ENCODE measurements at places on chromosomes 13 and 19.
A peak's percentile ranks its signal among the peaks of the same experiment; 100 is the strongest.

GRCh38 chr13:21762512-21762911 lies 91.6 kb downstream of the FGF9 start:
- no peak for DNase-seq

DNA sequence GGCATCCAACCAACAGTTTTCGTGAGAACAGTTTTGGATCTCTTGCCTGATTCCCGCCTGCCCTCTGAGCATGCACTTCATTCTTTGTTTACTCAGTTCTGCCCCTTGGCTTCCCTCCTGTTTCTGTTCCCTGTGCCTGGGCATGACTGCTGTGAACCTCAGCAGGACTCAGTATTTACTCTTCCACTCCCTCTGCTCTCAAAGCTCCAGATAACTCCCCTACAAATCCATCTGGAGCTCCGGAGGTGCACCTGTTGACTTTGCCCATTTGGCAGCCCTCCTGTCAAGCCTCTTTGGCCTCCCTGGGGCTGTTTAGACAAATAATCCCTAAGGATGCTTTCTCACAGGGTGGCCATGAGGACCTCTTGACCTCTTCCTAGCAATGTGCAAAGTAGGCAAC lies 34.2 kb upstream of the ARGLU1 start:
- DNase-seq = no peak

DNA sequence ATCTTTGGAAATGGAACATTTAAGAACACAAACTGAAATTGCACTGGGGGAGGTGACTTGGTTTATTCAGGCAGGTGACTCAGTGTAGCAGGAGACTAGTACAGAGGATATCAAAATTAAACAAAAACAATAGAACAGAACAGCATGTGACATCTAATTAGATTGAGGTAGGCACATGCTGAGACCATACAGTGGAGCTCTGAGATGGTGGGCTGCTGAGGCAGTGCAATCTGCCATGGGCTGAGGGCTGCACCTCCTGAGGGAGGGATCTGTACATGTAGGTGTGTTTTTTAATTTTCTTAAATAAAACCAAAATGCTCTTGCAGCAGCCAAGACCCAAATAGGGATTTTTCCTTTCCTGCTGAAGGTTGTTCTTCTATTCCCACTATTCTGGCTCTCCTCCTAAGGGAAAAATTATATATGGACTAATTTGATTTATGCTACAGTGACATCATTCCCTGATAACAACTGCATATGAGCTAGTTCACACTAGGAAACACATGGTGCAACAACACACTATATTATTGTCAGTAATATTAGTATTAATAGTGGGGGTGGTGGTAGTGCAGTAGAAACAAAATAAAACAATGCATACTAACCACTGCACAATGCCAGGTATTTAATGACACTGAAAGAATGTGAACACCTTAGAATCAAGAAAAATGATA lies 48.0 kb downstream of the LNX2 start:
- no peak for DNase-seq

DNA sequence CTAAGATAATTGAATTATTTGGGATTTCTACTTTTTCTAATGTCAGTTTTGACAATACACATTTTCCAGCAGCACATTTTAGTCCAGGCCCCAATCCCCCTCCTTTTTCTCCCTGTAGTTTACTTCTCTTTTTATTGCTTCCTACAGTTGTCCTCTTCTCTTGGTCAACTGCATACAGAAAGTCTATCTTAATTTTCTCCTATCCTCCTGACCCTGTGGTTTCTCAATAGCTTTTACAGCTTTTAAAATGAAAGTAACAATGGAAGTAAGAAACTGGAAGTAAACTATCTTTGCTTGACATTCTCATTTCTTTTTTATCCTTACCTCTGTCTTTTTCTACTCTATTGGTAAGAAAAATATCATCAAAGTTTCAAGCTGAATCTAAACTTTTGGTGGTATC lies 106.5 kb upstream of the OXGR1 start:
- DNase-seq = no peak

GRCh38 chr13:49627831-49628652 lies at the start of gene ARL11:
Gene ARL11 (plus strand): TSS chr13:49628507. CDS start chr13:49630448, 1,941 bp downstream.
- DNase-seq = peak; percentile 86

GRCh38 chr13:113021391-113021790 lies 52.4 kb downstream of the MCF2L start:
- no peak for DNase-seq

DNA sequence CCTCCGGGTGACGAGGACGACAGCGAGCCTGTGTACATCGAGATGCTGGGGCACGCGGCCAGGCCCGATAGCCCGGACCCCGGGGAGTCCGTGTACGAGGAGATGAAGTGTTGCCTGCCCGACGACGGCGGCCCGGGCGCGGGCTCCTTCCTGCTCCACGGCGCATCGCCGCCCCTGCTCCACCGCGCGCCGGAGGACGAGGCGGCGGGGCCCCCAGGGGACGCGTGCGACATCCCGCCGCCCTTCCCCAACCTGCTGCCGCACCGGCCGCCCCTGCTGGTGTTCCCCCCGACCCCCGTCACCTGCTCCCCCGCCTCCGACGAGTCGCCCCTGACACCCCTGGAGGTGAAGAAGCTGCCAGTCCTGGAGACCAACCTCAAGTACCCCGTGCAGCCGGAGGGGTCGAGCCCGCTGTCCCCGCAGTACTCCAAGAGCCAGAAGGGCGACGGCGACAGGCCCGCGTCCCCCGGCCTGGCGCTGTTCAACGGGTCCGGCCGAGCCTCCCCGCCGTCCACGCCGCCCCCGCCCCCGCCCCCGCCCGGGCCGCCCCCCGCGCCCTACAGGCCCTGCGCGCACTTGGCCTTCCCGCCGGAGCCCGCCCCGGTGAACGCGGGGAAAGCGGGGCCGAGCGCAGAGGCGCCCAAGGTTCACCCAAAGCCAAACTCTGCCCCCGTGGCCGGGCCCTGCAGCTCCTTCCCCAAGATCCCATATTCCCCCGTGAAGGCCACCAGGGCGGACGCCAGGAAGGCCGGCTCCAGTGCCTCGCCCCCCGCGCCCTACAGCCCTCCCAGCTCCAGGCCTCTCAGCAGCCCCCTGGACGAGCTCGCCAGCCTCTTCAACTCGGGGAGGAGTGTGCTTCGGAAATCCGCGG lies 511.3 kb downstream of the MYO16 start:
- no peak for DNase-seq

- no peak for DNase-seq
These were observed 28.2 kb downstream of the FGF9 start for GRCh38 chr13:21698817-21699679.

DNA sequence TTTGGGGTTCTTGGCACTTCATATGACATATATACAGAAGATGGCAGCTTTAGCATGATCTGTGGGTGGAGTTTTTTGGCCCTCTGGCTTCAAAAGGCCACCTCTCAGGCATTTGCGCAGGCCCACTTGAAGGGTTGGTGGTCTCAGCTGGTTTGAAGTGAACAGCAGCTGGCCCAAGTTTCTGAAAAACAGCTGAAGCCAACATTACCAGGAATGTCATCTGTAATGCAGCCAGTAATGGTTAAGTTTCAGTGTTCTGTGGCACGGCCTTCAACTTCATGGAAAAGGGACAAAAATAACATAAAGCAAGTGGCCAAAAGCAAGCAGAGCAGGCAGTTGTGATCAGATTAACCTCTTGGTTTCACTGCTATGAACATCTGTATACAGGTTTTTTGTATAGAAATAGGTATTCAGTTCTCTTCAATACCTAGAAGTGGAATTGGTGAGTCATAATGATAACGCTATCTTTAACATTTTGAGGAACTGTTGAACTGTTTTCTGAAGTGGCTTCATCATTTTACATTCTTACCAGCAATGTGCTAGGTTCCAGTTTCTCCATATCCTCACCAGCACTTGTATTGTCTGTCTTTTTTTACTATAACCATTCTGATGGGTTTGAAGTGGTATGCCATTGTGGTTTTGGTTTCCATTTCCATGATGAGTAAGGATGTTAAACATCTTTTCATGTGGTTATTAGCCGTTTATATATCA lies 245.4 kb downstream of the SHISA2 start:
- no peak for DNase-seq

DNA sequence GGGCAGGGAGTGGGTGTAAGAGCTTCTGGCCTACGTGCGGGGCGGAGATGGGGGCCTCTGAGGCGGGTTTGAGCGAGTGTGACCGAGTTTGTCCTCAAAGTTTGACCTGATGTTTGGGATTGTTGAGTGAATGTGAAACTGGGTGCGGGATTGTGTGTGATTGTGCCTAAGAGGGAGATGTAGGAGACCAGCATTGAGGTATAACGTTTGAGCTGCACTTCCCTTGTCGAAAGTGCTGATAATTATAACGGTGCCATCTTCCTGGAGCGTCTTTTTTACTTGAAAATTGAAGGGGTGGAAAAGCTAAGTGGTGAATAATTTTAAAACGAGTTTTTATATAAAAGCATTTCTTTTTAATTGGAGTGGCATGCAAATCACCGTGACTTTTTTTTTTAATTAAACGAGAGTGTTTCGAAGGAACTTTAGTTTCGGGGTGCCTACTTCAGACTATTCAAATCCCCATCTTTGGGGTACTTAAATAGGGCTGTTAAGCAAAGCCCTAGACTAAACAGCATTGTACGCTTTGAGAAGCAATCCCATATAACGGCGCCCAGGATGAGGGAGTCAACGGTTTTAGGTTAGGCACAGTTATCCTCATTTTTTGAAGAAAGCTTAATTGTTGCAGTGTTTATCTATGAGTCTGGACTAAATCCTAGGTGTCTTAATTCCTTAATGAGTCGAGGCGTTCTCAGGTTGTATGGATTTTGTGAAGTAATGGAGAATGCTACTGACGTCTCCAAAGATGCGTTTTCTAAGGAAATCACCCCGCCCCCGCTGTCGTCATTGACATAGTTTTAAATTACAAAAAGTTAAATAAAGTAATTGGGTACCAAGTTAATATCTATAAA lies 594 bp downstream of the ZNF146 start:
- DNase-seq = no peak
